Stimulated activated CD4-positive, alpha-beta T cell treated with anti-CD3 and anti-CD28 coated beads, Interleukin-2, amount 100 ng/mL, for 4 hours (primary cell): ENCODE measurements at places on chromosomes 12 and 14.

DNA sequence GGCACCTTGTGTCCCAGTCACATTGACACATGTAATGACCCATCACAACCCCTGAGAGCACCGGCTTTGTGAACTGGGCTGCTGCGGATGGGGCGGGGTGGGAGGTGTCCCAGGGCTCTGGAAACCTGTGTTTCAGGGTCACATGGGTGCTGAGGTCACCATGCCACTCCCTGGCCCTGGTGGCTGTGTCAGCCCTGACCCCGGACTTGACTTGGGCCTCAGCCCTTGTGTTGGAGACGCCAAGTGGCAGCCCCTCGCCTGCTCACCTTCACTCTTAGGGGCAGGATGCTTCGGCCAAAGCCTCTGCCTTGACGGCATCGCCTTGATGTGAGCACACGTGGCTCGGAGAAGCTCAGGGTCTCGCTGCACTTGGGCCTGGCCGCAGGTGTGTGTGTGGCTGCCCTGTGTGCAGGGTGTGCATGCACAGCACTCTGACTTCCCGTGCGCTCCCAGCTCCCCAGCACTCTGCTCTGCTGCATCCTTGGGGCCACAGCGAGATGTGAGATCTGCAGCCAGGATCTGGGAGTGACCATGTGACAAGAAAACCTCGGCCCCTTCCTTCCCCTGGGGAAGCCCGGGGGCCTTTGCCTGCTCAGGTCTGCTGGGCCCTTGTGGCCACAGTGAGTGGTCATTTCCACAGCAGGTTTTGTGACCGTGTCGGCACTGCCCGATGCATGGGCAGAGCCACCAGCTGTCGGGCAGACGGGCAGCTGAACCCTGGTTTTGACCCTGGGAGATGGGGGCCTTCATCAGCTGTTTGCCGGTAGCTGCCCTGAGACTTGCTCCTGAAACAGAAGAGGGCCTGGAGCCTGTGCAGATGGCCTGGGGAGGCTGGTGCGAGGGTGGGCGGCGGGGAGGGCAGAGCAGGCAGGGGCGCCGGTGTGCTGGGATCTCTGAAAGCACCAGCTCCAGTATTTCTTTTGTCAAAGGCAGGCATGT, 167.4 kb downstream of the KIF26A start:
- DNase-seq = no peak

- DNase-seq = no peak
Observed at GRCh38 chr14:70018713-70019211, 139.5 kb downstream of the SMOC1 start.

DNA sequence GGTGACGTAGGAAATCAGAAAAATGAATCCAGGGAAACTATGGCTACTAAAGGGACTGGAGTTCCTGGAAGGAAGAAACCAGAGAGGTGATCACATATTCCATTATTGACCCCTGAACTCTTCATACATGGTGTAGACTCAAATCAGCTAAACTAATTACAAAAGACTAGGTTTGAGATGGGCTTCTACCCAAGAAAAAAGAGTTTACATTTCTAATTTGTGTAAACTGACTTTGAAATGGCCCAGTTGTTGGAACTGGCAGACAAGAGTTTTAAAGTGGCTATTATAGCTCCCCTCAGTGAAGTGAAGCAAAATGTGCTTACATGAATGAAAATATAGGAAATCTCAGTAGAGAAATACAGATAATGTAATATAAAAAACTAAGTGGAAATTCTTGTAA, 1619.4 kb upstream of the SEL1L start:
- DNase-seq = no peak

GRCh38 chr14:55103005-55103640, 25.9 kb upstream of the LGALS3 start:
- peak; percentile 24 for DNase-seq

DNA sequence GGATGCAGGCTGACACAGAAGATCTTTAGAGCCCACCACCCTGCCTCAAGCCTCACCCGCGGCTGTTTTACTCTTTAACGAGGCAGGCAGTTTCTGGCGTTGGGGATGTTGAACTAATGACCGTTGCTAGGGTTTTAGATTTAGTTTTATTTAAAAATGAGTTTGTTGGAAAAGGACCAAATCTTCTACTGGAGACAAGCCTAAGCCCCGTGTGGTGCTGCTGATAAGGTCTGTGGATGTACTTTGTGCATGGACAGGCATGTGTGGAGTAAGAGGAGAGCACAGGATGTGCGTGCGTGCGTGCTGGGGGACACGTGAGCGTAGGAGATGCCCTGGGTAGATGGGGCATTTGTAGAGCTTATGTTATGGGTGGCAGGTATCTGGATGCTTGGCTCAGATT, 5.7 kb downstream of the NTF3 start:
- DNase-seq = no peak

DNA sequence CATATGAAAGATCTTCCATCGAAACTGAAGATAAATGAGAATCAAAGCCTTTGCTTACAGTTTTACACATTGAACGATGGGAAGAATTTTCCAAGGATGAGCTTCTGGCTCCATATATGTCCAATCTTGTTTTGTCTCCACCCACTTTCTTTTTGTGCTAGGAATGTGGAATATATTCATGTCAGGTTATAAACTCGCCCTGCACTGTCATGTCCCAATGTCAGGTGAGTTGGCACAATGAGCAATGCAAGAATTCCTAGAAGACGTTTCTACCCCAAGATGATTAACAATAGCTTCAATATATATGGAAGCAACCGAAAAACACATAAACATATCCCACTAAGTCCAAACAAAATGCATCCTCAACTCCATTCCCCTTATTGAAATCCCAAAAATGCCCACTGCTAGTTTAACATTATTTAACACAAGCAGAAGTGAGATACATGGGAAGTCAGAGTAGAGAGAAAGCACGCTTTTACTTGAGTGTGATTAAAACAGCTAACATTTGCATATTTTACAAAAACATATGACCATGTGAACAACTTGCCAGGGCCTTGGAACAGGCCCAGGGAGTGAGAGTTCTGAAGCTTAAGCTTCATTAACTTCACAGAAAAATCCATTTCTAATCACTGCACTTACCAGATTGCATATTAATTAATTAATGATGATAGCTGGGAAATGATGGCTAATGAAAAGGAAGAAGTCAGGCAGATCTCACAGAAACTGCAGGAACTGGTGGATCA, 233.9 kb downstream of the GXYLT1 start:
- DNase-seq = no peak
